Vagina (tissue), 2 donors: ENCODE measurements at places on chromosomes 13 and 19.

- no peaks in the 10 kb centered on the region for H3K27me3 ChIP-seq
- H3K4me1 ChIP-seq, result peaks cover 67% of the 10 kb centered on the region
- H3K27ac ChIP-seq, result peak overlapping the region; percentile 99
- no peak for DNase-seq
- H3K36me3 ChIP-seq, result no peaks in the 10 kb centered on the region
These were observed 9.9 kb upstream of the MKNK2 start for GRCh38 chr19:2060884-2061494.

DNA sequence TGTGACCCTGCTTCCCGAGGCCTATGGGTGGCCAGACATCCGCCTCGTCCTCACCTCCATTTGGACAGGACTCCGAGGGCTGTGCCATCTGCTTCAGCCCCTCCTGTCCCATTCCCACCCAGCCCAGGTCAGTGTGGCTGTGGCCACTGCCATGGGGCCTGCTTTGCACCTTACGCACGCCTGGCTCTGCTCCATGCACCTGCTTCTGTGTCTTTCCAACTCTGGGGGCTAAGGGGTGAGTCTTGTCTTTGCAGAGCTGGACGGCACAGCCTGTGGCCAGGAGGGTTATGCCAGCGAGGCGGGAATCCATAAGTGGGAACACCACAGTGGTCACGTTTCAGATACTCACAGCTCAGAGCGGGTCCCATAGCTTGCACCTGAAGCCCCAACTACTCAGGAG lies 5.2 kb upstream of the ZNF554 start:
- no peak overlapping the region for H3K4me3 ChIP-seq
- H3K4me1 ChIP-seq, result no peaks in the 10 kb centered on the region
- no peaks in the 10 kb centered on the region for H3K36me3 ChIP-seq

DNA sequence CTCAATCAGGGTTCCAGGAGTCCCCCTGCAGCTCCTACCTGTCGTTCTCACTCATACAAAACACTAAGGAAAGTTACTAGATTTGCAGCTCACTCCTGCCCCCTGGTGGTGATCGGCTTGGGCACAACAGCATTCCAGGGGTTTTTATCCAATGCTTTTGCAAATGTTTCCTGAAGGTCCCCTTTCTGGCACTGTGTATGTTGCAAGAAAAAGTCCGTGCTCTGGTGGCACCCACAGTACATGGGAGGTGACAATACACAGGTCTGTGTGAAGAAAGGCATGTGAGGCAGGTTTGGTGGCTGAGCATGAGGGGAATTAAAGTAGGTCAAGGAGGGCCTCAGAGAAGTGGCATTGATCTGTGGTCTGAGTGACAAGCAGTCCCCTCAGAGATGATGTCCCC lies 8.6 kb upstream of the TYK2 start:
- H3K27me3 ChIP-seq, result no peaks in the 10 kb centered on the region
- H3K4me3 ChIP-seq, result no peak overlapping the region
- H3K36me3 ChIP-seq, result no peaks in the 10 kb centered on the region

GRCh38 chr13:112753833-112754232 lies 64.0 kb downstream of the ATP11A start:
- H3K36me3 ChIP-seq, result no peaks in the 10 kb centered on the region
- no peak overlapping the region for H3K27ac ChIP-seq
- no peaks in the 10 kb centered on the region for H3K27me3 ChIP-seq
- peaks cover 19% of the 10 kb centered on the region for H3K4me1 ChIP-seq
- H3K4me3 ChIP-seq, result no peak overlapping the region

GRCh38 chr19:3604227-3604986 lies 2.3 kb downstream of the TBXA2R start:
- no peak for DNase-seq
- H3K36me3 ChIP-seq, result no peaks in the 10 kb centered on the region
- peaks cover 55% of the 10 kb centered on the region for H3K4me1 ChIP-seq
- no peak overlapping the region for H3K4me3 ChIP-seq
- H3K27ac ChIP-seq, result peak overlapping the region; percentile 45

DNA sequence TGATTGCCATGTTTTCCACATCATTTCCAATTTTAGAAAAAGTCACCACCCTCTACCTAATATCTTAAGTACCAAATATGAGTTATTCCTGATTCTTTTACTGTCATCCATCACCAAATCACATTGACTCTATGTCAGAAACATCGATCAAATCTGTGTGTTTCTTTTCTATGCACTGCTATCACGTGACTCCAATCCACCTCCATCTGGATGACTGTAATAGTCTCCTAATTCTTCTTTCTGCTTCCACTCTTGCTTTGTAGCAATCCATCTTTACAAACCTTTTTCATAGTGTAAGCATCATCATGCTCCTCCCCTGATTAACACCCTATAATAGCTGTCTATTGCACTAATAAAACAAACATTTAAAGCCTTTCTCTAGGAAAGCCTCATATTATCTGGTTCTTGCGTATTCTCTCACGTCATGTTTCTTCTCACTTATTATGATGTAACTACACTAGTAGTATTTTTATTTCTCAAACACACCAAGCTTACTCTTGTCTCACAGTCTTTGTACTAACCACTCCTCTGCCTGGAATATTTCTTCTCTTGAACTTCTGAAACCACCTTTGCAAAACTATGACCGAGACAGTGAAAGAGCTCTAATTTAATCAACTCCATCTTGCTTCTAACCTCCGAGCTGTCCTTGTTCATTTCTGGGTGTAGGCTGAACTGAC lies 10.7 kb upstream of the FPR3 start:
- H3K27me3 ChIP-seq, result no peaks in the 10 kb centered on the region
- H3K27ac ChIP-seq, result peak overlapping the region; percentile 24
- H3K36me3 ChIP-seq, result no peaks in the 10 kb centered on the region
- no peak overlapping the region for H3K4me3 ChIP-seq
- no peaks in the 10 kb centered on the region for H3K4me1 ChIP-seq
- no peak for DNase-seq

DNA sequence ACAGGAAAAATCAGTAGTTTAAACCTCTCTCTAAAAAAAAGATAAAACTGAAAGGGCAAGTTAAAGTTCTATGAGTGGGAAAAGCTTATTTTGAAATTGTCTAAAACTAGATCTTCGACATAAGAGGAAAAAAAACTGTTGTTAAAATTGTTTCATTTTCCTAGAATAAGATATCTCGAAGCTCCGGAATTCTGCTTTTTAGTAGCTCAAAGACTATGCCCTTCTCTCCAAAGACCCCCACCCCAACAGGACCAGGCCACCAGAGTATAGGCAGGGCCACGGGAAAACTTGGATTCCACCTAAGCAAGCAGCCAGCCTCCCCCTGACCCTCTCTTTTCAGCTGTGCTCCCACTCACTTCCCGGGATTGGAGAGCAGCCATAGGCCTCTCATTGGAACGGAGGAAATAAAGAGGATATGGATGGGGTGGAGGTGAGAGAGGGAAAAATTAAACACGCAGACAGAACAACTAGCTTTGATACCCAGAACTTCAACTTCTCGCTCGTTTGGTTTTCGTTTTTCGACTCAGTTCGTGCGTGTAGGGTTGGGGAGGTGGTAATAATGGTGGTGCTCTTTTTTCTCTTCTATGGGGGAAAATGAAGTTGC lies 3.0 kb downstream of the POU4F1 start:
- H3K36me3 ChIP-seq, result no peaks in the 10 kb centered on the region
- DNase-seq, result no peak
- H3K4me3 ChIP-seq, result no peak overlapping the region
- H3K27me3 ChIP-seq, result peaks cover 59% of the 10 kb centered on the region

DNA sequence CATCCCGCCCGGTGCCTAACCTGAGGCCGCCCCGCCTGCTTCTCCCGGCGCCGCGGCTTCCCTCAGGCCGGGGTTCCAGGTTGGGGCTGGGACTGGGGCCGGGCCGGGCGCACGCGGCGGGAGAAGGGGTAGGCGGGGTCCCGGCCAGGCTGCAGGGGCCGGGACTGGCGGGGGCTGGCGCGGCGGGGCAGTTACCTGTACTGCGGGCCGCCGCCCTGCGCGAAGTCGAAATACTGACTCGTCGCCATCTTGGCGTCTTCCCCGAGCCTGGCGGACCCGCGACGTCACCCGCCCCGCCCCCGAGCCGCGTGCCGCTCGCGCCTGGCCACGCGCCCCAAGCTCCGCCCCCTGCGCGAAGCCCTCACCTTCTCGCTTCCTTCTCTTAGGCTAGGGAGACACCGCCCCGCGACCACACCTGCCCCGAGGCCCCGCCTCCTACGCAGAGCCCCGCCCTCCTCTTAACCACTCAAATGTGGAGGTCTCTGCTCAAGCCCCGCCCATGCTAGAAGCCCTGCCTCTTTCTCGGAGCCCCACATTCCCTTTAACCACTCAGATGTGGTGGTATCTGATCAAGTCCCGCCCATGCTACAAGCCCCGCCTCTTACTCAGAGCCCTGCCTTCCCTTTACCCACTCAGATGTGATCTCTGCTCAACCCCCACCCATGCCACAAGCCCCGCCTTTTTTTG lies at the start of gene ZFR2:
Gene ZFR2 (minus strand): TSS at position 269 of the 687 bp plus-strand sequence. CDS start 21 bp downstream, at position 248.
- no peak within 1 kb of the TSS for H3K4me3 ChIP-seq
- H3K4me1 ChIP-seq, result peaks cover 7% of the 10 kb centered on the region

DNA sequence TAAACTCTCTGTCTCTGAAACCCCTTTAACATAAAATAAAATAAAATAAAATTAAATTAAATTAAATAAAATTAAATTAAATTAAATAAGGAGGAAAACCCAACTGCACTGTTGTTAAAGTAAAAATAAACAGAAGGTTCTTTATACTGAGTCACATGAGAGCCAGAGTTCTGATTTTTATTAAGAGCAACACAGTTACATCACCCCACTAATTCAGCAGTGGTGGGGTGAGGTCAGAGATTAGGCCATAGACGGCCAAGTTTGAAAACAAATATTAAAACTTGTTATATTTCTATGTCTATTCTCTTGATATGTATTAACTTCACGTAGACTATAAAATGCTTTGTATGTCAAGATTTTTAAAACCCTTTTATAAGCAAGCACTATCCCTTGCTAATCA lies 59.5 kb downstream of the MYCBP2 start:
- H3K36me3 ChIP-seq, result peaks cover 46% of the 10 kb centered on the region
- H3K4me3 ChIP-seq, result no peak overlapping the region
- no peaks in the 10 kb centered on the region for H3K4me1 ChIP-seq
- H3K27ac ChIP-seq, result peak overlapping the region; percentile 18

DNA sequence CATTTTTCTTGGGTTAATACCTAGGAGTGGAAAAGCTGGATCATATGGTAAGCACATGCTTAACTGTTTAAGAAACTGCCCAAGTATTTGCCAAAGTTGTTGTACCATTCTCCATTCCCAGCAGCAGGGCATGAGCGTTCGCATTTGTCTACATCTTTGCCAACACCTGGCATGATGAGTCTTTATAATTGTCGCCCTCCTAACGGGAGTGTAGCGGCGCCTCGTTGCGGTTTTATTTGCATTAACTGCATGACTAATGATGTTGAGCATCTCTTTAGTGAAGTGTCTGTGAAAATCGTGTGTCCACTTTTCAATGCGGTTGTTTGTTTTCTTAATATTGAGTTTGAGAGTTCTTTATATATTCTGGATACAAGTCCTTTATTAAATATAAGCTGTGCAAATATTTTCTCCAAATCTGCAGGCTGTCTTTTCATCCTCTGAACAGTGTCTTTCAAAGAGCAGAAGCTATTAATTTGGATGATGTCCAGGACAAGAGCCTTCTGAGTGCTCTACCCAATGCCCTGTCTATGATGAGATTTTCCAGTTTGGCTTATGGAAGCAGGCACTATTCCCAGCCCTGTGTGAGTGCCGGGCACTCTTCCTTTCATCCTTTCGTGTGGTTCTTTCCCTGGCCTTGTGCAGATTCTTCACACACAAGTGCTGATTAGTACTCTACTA lies 202.0 kb downstream of the FOXO1 start:
- H3K27me3 ChIP-seq, result no peaks in the 10 kb centered on the region
- no peak overlapping the region for H3K4me3 ChIP-seq
- no peaks in the 10 kb centered on the region for H3K4me1 ChIP-seq
- no peaks in the 10 kb centered on the region for H3K36me3 ChIP-seq
- no peak for DNase-seq

GRCh38 chr13:101552286-101552685 lies 99.8 kb downstream of the ITGBL1 start:
- no peaks in the 10 kb centered on the region for H3K27me3 ChIP-seq
- H3K4me1 ChIP-seq, result no peaks in the 10 kb centered on the region
- H3K27ac ChIP-seq, result no peak overlapping the region
- no peaks in the 10 kb centered on the region for H3K36me3 ChIP-seq
- DNase-seq, result no peak

GRCh38 chr13:20217168-20217567 lies 15.0 kb downstream of the GJB6 start:
- no peaks in the 10 kb centered on the region for H3K4me1 ChIP-seq
- no peak overlapping the region for H3K4me3 ChIP-seq
- H3K27me3 ChIP-seq, result no peaks in the 10 kb centered on the region

GRCh38 chr13:20197361-20197834 lies 4.7 kb upstream of the GJB2 start:
- H3K36me3 ChIP-seq, result no peaks in the 10 kb centered on the region
- H3K4me1 ChIP-seq, result peaks cover 20% of the 10 kb centered on the region
- H3K27ac ChIP-seq, result no peak overlapping the region
- H3K27me3 ChIP-seq, result peaks cover 6% of the 10 kb centered on the region
- H3K4me3 ChIP-seq, result no peak overlapping the region

GRCh38 chr13:28463481-28463880 lies 31.4 kb downstream of the FLT1 start:
- H3K27ac ChIP-seq, result no peak overlapping the region
- no peaks in the 10 kb centered on the region for H3K4me1 ChIP-seq
- no peaks in the 10 kb centered on the region for H3K36me3 ChIP-seq
- no peaks in the 10 kb centered on the region for H3K27me3 ChIP-seq
- DNase-seq, result no peak
- no peak overlapping the region for H3K4me3 ChIP-seq

DNA sequence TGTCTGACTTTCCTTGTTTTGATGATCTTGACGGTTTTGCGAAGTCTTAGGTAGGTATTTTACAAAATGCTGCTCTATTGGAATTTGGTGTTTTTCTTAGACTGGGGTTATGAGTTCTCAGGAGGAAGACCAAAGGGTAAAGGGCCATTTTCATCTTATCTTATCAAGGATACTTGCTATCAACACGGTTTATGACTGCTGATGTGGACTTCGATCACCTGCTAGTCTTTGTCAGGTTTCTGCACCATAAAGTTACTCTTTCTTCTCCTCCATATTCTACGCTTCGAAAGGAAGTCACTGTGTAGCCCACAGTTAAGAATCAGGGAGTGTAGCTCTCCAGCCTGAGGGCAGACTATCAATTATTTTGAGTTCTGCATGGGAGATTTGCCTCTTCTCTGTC lies 7.4 kb upstream of the CEBPG start:
- H3K27ac ChIP-seq, result no peak overlapping the region
- DNase-seq, result no peak
- H3K4me3 ChIP-seq, result no peak overlapping the region
- H3K4me1 ChIP-seq, result peaks cover 4% of the 10 kb centered on the region
- H3K36me3 ChIP-seq, result no peaks in the 10 kb centered on the region

- no peak overlapping the region for H3K4me3 ChIP-seq
- H3K36me3 ChIP-seq, result peaks cover 31% of the 10 kb centered on the region
- DNase-seq, result no peak
- H3K27me3 ChIP-seq, result no peaks in the 10 kb centered on the region
These were observed 45.2 kb downstream of the TPP2 start for GRCh38 chr13:102642029-102642428.

- no peak for DNase-seq
- peak overlapping the region; percentile 5 for H3K27ac ChIP-seq
- H3K4me3 ChIP-seq, result no peak overlapping the region
- H3K27me3 ChIP-seq, result no peaks in the 10 kb centered on the region
- no peaks in the 10 kb centered on the region for H3K36me3 ChIP-seq
These were observed 37.8 kb downstream of the BRD4 start for GRCh38 chr19:15294561-15294990.

- peak overlapping the region; percentile 96 for H3K27ac ChIP-seq
- no peak for DNase-seq
- H3K27me3 ChIP-seq, result no peaks in the 10 kb centered on the region
- H3K4me3 ChIP-seq, result peak overlapping the region; percentile 83
- peaks cover 48% of the 10 kb centered on the region for H3K4me1 ChIP-seq
- H3K36me3 ChIP-seq, result peaks cover 26% of the 10 kb centered on the region
These were observed 3.7 kb downstream of the WDR83 start for GRCh38 chr19:12670159-12670928.
